CD4-positive, alpha-beta T cell treated with Interleukin-15 for 4 hours (primary cell): ENCODE measurements at places on chromosomes 7 and 10.

GRCh38 chr10:104256335-104256961 is 1.8 kb downstream of the GSTO1 start:
- DNase-seq = peak; percentile 60

- no peak for DNase-seq
Observed at GRCh38 chr7:110675383-110676103, 415.4 kb upstream of the LRRN3 start.

DNA sequence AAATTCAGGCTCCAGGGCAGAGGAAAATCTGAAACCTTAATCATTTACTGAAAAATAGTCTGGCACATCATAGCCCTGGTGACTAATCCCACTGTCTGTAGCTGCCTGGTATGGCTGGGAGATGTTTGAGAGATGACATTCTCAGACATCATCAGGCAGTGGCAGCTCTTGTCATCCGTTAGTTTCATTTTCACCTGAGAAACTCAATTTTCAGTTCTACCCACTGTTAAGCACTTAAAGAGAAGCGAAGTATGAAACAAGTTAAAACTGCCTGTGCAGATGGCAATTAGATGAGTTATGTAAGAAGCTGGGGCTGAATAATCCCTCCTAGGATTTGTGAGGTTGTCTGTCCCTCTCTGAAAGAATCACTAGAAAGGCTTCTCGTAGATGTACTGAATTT is 150.2 kb downstream of the NSUN6 start:
- DNase-seq = no peak

DNA sequence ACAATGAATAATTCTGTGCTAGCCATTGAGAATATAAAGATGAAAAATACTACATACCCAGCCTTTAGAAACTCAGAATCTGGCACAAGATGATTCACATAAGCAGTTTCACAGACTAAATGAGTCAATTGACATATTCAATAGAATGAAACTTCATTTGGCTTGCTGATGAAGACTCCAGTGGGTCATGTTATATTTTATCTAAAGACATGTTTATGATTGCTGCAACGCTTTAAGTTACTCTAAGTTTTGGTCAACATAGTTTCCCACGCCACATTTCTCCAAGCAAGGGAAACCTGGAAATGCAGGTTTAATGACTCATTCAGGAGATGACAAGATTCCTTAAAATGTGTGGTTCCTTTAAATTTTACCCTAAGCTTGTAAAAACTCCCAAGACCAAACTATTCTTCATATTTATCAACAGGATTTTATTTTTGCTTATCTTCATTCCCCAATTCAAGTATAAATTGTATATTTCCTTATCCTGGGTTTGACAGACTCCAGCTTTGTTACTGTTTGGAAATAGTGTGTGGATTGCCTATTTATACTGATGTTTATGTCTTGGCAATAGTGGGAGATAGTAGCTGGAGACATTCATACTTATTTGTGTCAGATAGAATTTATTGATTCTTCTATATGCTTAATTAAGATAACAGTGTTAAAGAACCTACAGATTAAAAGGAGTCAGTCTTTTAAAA is 6.6 kb downstream of the SEMA3A start:
- no peak for DNase-seq

DNA sequence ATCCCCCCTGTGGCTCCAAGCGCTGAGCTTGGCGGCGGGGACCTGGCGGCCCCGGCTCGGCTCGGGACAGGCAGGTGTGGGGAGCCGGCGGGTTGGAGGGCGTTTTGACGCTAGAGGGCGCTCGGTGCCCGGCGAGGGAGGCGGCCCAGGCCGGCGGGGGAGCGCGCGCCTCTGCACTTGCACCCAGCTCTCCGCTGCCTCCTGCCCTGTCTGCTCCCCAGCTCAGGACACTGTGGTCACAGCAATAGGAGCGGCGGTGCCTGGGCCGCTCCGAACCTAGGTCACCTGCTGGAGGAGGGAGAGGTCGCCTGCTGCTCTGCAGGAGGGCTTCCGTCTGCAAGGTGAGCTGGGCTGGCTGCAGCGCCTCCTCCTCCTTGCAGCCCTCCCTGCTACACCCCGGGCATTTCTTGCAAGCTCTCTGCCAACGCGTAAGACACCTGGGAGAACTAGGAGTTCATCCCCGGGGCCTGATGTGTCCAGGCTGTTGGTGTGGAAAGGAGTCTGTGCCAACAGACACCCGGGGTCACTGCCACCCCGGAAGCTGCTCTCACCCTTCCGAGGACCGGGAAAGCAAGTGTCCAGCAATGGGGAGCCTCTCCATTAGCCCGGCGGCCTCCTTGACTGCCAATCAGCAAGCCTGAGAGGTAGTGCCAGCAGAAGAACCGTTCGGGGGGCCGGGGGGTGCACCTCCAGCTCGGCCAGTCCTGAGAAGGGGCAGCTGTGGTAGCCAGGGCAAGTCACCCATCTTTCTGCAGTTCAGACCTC is 620.4 kb downstream of the GALNT17 start:
- DNase-seq = no peak

DNA sequence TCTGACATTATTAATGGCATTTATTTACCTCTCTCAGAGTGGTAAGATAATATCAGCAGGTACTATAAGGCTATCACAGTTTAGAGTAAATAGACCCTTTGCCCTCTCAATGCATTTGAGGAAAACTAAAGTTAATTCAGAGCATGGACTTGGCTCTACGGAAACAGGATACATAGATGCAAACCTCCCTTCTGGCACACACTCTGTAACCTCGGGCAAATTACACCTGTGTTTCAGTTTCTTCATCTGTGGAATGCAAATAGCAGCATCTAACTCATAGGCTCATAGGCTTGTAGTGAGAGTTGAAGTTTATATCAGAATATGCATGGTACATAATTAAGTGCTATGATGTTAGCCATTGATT is 5.6 kb downstream of the RAPGEF5 start:
- no peak for DNase-seq

DNA sequence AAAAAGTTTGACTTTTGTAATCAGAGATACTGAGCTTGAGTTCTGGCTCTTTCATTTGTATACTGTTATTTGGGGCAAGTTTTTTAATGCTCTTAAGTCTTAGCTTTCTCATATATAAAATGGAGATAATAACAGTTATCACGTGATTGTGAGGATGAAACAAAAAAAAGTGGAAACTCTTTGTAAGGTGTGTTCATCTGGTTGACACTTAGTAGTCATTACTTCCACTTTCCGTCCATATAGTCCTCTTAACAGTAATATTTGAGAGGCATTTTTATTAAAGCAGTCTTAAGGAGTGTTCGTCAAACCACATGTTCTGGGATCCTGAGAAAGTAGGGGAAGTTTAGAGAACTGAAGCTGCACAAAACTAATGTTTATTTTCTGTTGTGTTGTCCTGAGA is 65.6 kb downstream of the PTEN start:
- no peak for DNase-seq

GRCh38 chr10:69641261-69641980 is 11.4 kb downstream of the FAM241B start:
- DNase-seq = no peak

GRCh38 chr10:127303105-127303504 is 106.7 kb upstream of the INSYN2A start:
- no peak for DNase-seq
